Activated T-cell treated with anti-CD3 and anti-CD28 coated beads, Interleukin-2, amount 50 U/mL, for 48 hours (primary cell): ENCODE measurements at places on chromosomes 7 and 10.

- no peak for DNase-seq
These were observed 84.3 kb downstream of the PRKAG2 start for GRCh38 chr7:151792636-151793035.

GRCh38 chr10:74238031-74238431 lies 87.0 kb downstream of the ADK start:
- no peak for DNase-seq

DNA sequence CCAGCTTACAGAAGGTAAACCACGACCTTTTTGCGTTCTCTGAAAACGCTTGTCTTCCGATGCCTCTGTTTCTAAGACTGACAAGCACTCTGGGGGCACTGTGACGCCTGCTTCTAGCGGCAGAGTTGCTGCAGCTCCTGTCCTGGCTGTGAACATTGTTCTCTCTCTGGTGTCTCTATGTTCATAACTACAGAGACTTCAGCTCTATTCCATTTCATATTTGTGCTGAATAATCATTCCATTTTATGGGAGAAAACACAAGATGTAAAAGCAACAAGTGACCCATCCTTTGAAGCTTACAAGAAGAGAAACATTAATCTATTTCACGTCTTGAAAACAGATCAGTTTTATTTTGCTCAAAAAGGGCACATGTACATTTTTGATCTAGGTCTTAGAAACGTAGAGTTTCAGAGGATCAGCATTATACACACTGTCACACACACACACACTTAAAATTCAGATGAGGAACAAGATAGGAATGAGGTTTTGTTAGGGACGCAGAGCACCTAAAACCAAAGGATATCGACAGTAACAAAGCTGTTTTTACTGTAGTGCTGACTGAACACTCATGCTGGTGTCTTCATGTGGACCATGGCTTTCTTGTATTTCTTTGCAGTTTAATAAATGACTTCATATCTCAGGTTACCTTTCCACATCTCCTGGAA lies 3.0 kb downstream of the IKZF1 start:
- no peak for DNase-seq

DNA sequence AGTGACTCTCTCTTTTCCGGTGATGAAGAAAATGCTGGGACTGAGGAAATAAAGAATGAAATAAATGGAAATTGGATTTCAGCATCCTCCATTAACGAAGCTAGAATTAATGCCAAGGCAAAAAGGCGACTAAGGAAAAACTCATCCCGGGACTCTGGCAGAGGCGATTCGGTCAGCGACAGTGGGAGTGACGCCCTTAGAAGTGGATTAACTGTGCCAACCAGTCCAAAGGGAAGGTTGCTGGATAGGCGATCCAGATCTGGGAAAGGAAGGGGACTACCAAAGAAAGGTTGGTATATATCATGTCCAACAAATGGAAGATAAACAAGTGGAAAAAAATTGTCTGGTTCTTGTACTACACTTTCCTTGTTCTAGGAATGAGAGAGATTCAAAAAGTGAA lies 9.5 kb downstream of the PDCD4 start:
- no peak for DNase-seq

DNA sequence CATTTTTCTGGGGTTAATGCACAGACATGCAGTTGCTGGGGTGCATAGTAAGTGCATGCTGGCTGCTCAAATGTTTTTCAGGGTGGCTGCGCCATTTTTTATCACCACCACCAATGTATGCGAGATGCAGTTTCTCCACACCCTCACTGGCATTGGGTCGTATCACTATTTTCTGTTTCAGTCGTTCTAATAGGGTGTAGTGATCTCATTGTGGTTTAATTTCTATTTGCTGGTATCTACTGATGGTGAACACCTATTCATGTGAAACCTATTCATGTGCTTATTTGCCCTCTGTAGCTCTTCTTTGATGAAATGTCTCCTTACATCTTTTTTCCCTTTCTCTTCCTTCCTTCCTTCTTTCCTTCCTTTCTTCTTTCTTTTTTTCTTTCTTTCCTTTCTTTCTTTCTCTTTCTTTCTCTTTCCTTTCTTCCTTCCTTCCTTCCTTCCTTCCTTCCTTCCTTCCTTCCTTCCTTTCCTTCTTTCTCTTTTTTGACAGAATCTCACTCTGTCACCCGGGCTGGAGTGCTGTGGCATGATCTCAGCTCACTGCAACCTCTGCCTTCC lies 84.3 kb downstream of the ELFN1 start:
- no peak for DNase-seq

GRCh38 chr10:43264344-43264964 lies 2.4 kb downstream of the RASGEF1A start:
- no peak for DNase-seq

DNA sequence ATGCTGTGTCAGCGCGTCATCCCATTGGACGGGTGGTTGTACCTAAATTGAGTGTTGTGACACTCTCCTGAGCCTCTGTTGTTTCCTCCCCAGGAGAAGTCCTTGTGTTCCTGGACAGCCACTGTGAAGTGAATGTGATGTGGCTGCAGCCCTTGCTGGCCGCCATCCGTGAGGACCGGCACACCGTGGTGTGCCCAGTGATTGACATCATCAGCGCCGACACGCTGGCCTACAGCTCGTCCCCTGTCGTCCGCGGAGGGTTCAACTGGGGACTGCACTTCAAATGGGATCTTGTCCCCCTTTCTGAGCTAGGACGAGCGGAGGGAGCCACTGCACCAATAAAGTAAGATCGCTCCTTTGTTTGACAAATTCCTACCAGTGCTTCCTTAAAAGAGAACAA lies 82.5 kb downstream of the GALNT11 start:
- DNase-seq, result no peak
